ENCODE measurements at places on chromosomes 5 and 9.

DNA sequence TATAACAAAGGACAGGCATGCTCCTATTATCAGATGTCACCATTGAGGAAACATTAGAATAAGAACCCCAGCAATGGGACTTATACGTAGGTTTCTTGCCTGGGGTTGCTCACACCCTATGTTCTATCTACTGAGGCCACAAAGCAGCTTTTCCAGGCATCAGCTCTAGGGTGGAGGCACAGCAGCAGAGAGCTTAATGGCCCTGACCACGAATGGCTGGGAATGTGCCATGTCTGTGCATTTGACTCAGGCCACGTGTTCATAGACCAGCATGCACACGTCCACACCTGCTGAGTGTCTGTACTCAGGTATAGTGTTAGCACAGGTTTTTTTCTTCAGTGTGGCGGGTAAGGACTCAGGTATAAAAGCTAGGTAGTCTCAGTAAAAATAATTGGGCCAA, 129.4 kb downstream of the AOPEP start:
- no peak for DNase-seq

DNA sequence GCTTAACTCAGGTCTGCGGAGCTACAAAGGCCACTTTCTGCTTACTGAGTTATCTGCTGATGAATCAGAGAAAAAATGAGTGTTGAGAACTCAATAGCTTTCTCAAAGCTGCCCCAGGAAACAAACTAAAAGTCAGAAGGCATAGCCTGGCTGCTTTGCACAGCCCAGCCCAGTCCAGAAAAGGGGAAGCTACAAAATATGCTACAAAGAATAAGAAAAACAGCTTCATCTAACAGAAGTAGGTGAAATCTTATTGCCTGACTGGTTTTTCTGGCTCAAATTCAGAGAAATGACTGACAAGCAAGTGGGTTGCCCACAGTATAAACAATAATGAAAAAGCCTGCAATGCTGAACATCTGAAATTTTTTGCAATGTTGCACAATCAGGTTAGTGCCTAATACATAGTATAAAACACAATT, 156.2 kb downstream of the PPP2R2B start:
- DNase-seq, result no peak

DNA sequence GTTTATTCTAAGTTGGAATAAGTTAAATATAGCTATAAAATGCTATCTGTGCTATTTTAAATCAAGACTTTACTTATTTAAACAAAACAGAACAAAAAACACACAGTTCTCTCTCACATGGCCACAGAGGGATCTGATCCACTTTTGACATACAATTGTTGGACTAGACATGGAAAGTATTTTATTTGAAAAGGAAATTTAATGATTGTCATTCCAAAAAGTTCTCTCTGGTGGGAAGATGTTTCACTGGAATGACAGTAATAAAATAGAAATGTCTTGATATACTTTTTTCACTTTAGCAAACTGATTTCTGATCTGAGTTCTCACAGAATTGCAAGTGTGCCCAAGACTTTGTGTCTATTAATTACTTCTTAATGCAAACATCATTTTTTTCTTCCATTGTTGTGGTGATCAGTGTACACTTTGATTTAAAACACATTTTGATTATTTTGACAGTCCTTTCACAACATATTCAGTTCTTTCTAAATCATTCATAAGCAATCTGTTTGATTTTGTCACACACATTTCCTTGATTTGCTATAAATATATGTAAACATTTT, 30.1 kb upstream of the MINAR2 start:
- no peak for DNase-seq

- no peak for DNase-seq
Measured at GRCh38 chr5:91031402-91031752, 351.7 kb downstream of the ARRDC3 start.

- DNase-seq, result no peak
Measured at GRCh38 chr5:109297900-109298299, 111.9 kb downstream of the PJA2 start.

GRCh38 chr5:57221049-57221568, 47.2 kb downstream of the GPBP1 start:
- DNase-seq, result no peak

GRCh38 chr5:14399054-14399692, 182.4 kb upstream of the OTULINL start:
- DNase-seq, result no peak

GRCh38 chr9:132365986-132366385, 11.2 kb upstream of the SETX start:
- DNase-seq, result no peak

GRCh38 chr5:78162253-78162862, 132.1 kb downstream of the AP3B1 start:
- no peak for DNase-seq

- no peak for DNase-seq
Measured at GRCh38 chr9:112711050-112711689, 6.7 kb downstream of the INIP start.

- DNase-seq, result no peak
Measured at GRCh38 chr5:167732499-167732898, 558.9 kb upstream of the WWC1 start.

DNA sequence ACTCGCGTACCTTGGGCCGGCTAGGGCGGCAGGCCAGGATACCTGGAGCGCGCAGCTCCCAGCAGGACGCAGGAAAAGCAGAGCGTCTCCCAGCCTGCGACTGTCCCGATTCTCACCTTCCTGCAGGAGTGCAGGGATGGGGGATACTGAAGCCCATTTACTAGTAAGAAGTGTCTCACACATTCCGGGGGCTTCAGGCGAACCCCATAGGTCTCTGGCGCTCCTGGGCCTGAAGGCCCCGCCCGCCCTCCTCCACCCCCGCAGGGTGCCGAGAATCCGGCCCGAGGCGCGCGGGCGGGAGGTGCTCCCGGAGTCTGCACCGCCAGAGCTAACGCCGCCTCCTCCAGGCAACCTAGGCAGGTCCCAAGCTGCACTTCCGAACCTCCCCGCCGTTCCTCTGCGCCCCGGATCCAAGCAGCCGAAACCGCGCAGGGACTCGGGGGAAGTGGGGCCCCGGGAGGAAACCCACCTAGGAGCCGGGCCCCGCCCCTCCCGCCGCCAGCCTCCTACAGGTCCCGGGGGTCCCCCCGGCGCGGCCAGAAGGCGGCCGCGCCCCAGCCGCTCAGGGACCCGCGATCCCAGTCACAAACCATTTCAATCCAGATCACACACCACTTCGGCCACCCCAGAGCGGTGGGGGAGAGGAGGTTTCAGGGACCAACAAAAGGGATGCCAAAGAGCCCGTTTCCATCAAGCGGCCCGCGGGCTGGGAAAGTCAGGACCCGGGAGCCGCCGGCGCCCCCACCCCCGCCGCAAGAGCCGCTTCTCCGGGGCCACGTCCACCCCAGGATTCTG, 1.2 kb downstream of the ROR2 start:
- DNase-seq, result peak; percentile 77

- no peak for DNase-seq
Measured at GRCh38 chr5:143057580-143057999, 287.4 kb downstream of the ARHGAP26 start.

DNA sequence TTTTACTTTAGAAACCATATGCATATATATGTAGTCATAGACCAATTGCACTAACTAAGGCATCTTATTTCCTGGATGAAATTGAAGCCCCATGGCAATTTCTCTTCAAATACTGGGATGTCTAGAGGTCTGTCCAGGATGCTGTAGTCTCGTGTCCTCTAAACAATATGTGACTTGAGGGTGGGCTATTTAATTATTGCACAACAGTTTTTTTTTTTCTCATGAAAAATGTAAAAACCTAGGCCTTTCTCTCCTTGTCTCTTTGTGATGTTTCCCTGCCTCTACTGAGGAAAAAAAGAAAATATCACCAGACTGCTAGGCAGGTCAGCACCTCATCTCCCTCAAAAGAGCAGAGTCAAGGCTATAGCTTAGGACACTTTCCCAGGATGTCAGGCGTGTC, 34.6 kb downstream of the ZCCHC9 start:
- no peak for DNase-seq

DNA sequence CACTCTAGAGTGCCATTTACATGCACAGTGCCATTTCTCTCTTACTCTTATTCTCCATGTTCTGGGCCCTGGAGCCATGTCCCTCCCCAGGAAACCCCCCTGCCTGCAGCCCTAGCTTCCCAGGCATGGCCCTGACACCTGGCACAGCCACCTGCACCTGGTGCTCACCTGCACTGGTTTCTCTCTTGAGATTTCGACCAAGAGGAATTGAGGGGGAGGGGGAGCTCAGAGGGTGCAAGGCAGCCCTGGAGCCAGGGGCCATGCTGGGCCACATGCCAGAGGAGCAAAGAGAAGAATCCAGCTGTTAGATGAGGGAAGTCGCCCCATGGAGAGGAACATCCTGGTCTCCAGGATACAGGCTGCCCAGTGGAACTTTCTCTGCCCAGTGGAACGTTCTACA, 65.0 kb upstream of the RAPGEF1 start:
- DNase-seq, result no peak

- DNase-seq, result no peak
Measured at GRCh38 chr9:107866711-107867311, 377.2 kb upstream of the KLF4 start.

DNA sequence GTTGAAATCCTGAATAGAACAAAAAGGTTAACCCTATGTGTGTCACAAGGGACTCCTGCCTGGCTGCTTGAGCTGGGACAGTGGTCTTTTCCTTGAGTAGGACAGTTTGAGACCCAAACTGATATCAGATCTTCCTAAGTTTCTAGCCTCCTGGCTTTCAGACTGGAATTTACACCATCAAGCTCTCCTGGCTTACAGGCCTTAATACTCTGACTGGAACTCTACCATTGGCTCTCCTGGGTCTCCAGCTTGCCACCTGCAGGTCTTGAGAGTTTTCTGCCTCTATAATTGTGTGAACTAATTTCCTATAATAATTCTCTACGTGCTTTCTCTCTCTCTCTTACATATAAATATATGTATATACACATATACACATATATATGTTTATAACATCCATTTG, 112.5 kb downstream of the PRR16 start:
- no peak for DNase-seq

GRCh38 chr5:2149195-2149539, 266.4 kb upstream of the IRX4 start:
- DNase-seq, result no peak

DNA sequence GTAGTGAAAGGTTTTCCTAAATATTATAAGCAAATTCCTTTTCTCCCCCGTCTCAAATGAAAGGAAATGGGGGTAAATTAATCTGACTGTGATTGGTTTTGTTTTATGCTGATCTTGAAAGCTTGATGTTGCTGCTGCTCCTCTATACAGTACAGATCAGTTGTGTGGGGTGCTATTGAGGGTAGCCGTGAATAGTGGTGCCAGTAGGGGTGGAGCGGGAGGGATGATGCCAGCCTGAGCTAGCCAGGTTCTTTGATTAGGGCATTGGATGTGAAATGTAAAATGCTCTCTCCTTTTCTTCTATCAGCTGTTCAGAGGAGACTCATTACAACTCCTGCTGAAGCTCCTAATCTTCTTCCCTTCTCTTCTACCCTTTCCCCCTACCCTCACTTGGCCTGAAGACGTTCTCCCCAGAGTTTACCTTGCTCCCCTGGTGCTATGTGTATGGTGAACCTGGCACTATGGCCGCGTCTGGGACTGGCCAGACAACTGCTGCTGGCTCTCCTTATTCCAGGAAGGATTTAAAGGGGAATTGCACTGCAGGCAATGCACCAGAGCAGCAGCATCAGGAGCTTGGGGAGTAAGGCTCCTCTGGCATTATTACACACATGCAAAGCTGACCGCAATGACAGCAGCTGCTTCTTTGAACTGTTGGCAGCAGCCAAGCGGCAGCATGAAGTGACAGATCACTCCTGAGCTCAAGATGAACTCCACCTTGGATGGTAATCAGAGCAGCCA, 566 bp downstream of the GPR21 start:
- no peak for DNase-seq

DNA sequence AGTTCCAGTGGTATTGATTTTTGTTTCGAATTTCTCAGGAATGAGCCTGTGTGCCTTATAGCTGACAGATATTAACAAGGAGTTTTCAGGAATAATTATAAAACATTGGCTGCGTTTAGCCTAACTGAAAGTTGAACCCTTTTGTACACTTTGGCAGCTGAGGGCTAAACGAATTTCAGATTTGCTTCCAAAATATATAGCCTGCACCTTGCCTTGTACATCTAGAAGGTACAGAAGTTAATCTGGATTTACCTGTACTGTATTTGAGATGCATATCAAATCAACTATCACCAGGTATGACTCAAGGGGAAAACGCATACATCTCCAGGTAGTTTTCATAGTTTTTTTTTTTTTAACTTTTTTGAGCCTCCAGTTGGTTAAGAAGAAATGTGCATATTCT, 1.9 kb upstream of the MSX2 start:
- DNase-seq, result no peak

DNA sequence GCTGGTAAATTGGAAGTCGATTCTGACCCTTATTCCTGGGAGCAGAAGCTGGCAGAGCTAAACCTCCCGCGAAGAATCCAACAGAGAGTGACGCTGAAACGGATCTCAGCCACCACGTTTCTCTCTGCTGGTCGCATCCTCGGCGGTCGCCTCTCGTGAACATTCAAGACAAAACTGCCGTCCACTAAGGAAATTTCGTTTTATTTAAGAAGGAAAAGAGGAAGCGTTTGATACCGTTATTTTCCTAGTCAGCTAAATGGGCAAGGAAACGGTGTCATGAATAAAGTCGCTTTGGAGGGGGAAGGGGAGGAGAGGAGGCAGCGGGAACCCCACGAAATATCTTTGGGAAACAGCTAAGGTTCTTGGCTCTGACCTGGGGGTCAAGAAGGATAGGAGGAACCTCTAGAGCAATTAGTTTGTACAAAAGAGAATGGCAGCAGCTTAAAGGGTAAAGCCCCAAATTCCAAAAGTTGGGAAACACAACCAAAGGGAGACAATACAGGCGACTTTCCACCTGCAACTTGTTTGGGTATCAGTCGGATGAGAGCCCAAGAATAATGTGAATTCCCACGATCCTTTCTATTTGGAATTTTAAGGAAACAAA, 1.9 kb downstream of the FOXB2 start:
- peak; percentile 68 for DNase-seq

GRCh38 chr9:119053070-119053469, 316.2 kb downstream of the BRINP1 start:
- DNase-seq, result no peak

DNA sequence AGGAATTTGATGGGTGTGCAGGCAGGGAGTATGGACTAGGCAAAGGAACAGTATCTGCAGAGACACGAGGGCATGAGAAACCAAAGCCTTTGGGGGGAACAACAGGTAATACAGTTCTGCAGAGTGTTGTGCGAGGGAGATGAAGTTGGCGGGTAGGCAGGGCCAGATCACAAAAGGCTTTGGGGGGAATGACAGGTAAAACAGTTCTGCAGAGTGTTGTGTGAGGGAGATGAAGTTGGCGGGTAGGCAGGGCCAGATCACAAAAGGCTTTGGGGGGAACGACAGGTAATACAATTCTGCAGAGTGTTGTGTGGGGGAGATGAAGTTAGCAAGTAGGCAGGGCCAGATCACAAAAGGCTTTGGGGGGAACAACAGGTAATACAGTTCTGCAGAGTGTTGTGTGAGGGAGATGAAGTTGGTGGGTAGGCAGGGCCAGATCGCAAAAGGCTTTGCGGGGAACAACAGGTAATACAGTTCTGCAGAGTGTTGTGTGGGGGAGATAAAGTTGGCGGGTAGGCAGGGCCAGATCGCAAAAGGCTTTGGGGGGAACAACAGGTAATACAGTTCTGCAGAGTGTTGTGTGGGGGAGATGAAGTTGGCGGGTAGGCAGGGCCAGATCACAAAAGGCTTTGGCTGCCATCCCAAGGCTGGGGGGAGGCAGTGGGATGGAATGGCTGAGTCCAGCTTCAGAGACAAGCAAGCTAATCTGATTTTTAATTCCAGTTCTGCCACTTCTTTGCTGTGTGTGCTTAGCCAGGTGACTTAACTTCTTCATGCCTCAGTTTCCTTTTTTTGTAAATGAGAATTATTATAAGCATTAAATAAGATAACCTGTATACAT, 33.0 kb downstream of the FRMPD1 start:
- no peak for DNase-seq
